ENCODE measurements at places on chromosomes 2 and 18.

DNA sequence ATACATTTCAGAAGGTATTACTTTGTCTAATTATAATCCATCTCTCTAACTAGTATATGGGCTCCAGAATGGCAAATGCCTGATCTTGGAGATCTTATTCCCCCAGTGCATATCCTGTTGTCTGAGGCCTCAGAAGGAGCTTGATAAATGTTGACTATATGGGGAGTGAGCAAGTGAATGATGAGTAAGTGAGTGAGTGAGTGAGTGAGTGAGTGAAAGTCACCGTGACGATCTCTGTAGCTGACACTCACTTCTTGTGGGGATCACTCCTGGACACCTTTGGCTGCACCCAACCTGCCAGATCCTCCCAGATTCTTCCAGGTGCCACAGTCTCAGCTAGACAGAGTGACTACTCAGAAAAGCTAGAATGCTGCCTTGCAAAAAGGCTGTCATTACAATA, 2.8 kb downstream of the XDH start:
- DNase-seq = no peak

DNA sequence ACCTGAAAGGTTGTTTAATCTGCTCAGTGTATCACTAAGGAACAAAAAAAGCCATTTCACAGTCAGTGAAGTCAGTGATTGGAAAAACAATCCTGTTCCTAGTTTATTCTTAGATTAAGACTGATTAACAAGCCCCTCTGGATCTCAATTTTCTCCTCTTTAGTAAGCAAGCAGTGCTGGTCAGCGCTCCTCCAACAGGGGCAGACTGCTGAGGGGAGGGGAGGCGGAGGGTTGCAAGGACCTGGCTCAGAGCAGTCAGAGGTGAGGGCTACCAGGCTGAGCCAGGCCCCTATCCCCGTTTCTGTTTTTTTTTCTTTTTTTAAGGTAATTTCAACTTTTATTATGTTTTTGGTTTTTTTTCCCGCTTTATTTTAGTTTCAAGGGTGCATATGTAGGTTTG, 24.7 kb upstream of the KCNS3 start:
- no peak for DNase-seq

GRCh38 chr2:184927040-184927439, 328.7 kb downstream of the ZNF804A start:
- no peak for DNase-seq

- no peak for DNase-seq
These were observed 3.8 kb upstream of the LPIN2 start for GRCh38 chr18:3016585-3017297.

- no peak for DNase-seq
These were observed 379.4 kb downstream of the SETBP1 start for GRCh38 chr18:45060102-45060501.

GRCh38 chr2:130328710-130329109, 14.0 kb upstream of the IMP4 start:
- DNase-seq = no peak

DNA sequence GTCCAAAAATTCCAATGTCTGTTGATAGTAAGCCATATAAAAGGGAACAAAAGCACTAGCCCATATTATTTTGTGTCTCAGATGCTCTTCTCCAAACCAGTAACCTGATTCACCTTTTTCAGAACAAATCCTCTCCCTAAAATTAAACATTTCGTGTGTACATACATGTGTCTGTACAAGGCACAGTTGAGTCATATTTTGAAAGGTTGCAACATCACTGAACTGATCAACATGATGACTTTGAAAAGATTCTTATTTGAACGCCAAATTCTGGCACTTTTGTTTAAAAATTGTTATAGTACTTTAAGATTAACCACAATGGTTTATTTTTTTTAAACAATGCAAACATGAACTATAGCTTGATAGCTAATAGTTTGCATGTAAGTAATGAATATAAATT, 102.5 kb downstream of the RIT2 start:
- DNase-seq = no peak

DNA sequence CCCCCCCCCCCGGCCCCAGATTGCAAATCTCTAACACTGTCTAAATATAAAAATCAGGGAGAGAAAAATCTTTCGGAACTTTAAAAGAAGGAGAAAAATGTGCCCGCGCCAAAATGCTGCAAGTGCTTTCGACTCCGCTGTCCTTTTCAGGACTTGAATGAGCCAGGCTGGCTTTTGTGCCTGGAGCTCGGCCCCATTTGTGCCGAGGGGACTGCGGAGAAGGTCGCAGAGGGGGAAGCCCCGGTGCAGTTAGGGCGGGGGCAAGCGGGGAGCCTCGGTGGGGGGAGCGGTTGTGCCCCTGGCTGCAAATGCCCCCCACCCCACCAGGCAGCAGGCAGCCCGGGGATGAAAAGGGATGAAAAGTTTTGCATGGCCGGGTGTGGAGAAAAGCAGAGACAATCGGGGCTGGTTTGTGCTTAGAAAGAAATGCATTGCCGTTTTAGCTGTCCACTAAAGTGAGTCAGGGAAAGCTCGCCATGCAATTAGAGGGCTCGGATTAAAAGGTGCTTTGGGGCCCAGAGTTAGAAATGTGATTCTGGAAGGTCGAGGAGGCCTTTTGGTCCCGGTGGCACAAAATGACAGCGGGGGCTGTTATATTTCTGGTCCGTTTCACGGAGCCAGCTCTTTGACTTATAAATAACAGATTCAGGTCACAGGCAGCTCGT, 1.6 kb downstream of the INHBB start:
- no peak for DNase-seq

DNA sequence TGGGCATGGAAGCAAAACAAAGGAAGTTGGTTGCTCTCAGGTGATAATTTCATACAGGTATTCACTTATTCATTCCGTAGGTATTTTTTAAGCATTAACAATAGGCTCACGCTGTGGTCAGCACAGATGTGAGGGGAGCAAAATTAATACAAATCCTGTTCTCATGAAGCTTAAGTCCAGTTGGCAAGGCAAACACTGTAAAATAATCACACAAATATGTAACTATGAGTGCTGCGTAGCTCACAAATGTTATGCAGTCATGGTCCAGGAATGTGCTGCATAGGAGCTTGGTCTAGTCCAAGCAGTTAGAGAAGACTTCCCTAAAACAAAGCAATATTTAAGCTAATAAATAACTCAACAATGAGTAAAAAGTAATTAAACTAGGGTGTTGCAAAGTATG, 23.9 kb downstream of the SP5 start:
- DNase-seq = no peak

DNA sequence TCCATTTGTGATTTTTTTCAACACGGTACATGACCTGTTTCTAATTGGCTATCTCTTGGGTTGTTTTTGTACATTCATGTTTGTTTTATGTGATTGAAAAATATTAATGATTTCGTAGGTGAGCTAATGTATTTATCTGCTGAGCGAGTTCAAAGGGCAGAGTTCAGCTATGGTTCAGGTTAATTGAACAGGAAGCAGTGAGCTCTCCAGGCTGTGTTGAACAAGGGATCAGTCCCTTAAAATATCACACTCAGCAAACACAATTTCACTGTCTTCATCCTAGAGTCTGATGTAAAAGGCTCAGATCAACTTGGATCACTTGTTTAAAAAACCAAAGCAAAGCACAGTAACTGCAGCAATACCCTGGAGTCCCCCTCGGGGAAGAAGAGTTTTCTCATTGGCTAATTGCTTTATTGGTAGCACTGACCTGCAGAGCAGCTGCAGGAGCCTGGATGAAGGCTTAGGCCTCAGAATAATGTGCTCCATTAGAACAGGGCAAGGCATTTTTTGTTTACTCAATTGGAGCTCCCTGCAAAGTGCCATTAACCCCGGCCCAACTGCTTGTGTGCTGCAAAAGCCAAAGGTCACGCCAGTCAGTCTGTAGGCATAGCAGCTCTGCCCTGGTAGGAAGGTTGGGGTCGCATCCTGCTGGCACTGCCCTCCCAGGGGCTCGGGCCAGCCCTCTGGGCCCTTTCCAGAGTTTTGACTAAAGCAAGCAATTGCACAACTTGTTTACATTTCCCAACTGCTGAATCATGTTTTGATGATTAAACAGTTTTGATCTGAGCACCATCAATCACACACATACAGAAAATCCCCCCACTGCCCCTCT, 10.5 kb downstream of the ONECUT2 start:
- DNase-seq = no peak

DNA sequence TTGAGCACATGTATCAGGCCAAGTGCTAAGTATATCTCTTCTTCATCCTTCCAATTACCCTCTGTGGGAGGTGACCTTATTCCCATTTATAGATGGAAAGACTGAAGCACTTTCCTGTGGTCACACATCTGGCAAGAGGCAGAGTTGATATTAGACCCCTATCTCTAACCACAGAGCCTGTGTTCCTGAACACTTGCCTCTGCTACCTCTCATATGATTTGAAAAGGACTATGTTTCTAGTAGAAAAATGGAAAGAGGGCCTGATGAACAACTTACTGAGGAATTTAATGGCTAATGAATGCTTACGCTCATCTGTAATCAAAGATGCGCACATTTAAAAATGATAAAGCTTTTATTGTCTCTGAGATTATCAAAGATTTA, 46.2 kb upstream of the DYNC2LI1 start:
- no peak for DNase-seq

DNA sequence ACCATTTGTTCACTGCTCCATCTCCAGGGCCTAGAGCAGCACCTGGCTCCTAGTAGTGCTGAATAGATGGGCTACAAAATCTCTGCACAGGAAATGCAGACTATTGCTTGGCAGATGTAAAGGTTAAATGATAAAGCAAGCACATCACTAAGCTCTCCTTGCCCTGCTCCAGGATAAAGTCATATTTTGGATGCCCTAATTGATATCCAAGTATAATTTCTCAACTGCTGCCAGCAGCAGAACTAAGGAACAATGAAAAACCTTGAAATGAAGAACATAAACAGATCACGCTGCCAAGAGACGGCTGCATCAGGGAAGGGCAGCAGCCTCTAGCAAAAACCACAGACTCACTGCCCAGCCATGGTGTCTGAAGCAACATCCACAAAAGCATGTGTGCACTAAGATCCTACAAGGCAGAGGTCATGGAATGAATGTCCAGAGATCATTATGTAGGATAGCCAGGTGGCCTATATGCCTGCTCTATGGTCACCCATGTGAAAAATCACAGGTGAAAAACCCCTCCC, 134.7 kb downstream of the TMEM163 start:
- no peak for DNase-seq

DNA sequence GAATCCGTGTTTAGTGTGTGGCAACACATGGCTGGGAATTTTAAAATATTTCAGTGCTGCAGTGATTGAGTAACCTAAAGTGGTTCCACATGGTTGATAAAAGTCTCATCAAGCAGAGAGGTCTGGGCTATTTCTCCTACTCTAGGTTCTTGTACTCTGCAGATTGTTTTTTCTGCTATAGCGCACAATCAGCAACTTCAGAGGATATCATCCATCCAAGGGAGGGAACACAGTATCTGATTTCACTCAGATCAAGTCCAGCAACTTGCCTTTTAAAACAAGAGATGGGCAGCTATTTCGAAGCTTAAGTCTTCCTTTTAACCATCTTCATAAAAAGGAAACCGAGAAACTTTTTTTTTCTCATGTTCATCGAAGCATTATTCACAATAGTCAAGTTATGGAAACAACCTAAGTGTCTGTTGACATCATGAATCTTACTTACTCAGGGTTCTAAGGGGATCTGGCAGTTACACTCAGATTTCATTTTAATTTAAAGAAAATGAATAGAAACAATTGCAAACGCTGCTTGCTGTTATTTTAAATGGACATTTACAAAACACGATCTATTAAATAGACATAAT, 172.7 kb upstream of the TRIB2 start:
- no peak for DNase-seq

- DNase-seq = no peak
These were observed 326.0 kb downstream of the TGIF1 start for GRCh38 chr18:3775996-3776395.

DNA sequence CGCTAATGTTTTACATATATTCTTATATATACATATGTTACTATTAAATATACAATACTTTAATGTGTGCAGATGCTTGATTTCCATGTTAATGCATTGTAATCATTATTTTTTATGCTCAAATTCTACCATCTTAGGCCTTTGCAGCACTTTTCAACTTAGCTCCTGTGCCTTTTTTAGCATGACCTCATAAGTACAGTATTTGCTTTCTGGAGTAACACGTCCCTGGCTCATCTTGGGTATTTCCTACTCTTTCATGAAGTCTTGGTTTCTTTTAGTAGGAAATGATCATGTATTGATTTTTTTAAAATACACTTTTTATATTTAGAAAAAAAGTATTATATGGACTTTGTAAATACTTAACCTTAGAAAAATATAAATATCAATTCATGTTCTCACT, 36.5 kb downstream of the CAB39 start:
- no peak for DNase-seq

DNA sequence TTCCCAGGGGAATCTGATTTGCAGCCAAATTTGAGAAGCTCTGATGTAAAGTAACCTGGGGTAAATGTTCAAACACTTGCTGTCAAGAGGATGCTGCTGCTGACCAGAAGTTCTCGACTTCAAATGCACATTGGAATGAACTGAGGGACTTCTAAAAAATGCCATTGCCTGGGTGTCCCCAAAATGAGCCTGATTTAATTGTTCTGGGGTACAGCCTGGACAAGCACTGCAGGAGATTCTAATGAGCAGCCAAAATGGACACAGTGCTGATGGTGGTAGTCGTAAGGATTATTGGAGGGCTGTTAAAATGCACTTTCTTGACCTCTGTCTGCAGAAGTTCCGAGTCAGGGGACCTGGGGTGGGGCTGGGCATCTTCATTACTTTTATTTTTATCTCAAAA, 49.5 kb downstream of the LIPG start:
- no peak for DNase-seq

GRCh38 chr2:218710687-218711549, at the start of gene TTLL4:
Gene TTLL4, plus strand, starts transcription at chr2:218710835. Its CDS starts 26,842 bp downstream, at chr2:218737677.
- DNase-seq = peak; percentile 99

- DNase-seq = no peak
These were observed 48.8 kb downstream of the ERBB4 start for GRCh38 chr2:212489719-212490346.

- peak; percentile 22 for DNase-seq
These were observed 4.0 kb downstream of the TMEM200C start for GRCh38 chr18:5891184-5891853.

DNA sequence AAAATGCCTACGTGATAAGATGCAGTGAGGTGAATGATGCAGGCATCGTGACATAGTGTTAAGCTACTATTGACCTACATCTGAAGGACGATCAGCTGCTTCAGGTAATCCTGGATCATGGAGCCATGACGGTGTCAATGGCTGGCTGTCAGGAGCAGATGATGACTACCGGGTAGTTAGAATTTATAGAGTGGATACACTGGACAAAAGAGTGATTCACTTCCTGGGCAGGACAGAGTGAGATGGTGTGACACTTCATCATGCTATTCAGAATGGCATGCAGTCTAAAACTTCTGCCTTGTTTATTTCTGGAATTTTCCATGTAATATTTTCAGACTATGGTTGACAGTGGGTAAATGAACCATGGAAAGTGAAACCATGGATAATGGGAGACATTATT, 29.5 kb downstream of the METTL8 start:
- no peak for DNase-seq

DNA sequence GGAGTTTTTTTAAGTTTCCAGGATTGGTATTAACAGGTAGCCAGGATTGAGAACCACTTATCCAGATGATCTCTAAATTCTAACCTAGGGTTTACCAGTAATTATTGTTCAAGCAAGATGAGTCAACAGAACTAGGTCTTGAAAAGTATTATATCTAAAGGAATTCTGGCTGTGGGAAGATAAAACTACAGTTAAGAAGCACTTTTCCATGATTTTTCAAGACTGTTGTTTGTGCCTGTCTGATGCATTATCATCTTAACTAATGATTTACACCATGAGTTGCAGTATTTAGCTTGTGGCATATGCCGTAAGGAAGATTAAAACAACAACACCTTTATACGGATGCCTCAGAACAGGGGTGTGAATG, 142.2 kb upstream of the CCDC68 start:
- DNase-seq = no peak
